ACHN (cell line): ENCODE measurements at places on chromosomes 3 and 15.

- no peak for DNase-seq
Observed at GRCh38 chr3:114329823-114330222, 36.0 kb downstream of the TIGIT start.

GRCh38 chr3:71989165-71989564, 204.2 kb upstream of the PROK2 start:
- DNase-seq, result peak; percentile 3

DNA sequence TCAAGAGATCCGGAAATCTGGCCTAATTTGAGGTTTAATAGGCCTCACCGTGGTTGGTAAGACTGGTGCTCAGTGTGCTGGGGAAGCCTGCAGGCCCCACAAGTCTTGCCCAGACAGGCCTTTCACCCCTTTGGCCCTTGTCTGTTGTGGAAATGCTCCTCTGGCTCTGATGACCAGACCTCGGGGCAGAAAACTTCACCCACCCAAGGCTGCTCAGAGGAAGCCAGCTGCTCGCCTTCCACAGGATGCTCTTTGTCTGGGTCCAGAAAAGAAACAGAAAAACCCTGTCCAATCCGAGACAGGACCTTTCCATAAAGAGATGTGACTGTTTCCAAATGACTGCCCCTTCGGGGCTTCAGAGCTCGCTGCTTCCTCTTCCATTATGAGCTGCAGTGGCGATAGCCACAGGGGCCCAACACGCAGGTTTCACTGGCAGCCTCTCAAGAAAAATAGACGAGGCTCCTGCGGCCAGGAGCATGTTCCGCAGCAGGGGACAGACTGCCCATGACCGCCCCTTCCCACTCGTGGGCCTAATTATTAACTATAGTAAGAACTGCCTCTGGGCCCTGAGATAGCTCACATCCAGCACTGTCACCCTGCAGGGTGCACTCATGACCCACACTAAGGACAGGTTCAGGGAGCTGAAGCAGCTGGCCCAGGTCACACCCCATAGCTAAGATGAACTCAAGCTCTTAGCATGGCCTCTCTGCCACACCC, 6.8 kb upstream of the SNX22 start:
- no peak for DNase-seq

DNA sequence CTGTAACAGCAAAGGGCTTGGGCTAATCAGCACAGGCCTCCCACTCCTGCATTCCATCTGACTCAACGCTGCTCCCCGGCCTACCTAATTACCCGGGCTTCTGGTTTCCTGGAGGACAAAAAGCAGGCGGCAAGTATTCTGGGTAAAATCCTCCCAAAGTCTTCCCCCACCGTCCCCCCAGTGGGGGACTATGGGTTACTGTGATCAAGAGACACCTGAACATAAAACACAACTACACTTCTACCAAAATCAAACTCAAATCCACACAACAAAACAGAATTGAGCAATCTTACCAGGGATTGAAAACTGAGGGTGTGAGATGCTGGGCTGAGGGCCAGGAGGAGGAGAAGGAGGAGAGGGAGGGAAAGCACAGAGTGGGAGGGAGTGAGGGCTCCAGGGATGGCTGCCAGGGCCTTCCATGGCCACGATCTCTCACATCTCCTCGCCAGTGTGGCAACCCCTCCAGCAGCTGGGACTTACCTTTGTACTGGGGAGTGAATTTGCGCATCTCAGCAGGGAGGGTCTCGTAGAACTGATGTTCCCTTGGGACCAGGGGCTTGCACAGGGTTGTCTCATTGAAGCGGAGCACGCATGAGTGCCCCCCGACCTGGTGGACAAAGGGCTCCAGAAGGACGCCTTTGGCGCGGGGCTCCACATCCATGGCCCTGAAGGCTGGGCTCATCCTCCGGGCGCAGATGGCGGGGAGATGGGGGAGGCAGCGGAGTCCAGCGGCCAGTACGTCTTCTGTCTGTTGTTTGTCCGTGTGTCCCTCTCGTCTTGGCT, 9.1 kb upstream of the NCKIPSD start:
- DNase-seq, result peak; percentile 74

- no peak for DNase-seq
Observed at GRCh38 chr3:28399206-28399605, 50.6 kb upstream of the AZI2 start.

- DNase-seq, result no peak
Observed at GRCh38 chr3:170701696-170702678, 116.1 kb upstream of the SLC7A14 start.

- no peak for DNase-seq
Observed at GRCh38 chr3:38646630-38647029, 2.9 kb downstream of the SCN5A start.

GRCh38 chr3:128823631-128824030, 55.8 kb upstream of the ACAD9 start:
- no peak for DNase-seq

DNA sequence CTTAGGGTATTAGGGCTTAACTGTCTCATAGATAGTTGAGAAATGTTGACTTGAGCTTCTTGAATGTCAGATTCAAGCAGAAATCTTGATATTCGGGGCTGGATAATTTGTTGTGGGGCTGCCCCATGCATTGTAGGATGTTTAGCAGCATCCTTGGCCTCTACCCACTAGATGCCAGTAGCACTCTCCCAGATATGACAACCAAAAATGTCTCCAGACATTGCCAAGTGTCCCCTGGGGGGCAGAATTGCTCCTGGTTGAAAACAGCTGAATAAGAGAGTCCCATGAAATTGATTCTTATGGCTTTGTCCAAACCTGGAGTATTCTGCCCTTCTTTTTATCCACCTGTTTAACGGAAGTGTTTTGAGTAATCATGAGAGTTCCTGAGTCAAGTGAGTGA, 15.9 kb upstream of the LCMT2 start:
- no peak for DNase-seq

DNA sequence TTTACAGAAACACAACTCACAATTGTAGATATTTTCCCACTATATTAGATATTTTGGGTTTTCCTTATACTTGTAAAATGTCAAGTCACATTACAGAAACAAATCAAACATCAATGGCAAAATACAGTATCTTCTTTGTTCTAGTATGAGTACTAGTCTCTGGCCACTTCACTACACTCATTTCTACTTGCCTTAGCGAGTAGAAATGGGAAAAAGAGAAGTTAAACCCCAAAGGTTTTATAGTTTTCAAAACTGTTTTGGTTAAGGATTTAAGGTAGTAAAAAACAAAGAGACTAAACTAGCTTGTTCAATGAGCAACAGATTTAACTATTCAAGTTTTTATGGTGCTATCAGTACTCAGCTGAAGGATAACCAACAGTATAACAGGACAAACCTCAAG, 81.7 kb downstream of the BTD start:
- DNase-seq, result no peak

DNA sequence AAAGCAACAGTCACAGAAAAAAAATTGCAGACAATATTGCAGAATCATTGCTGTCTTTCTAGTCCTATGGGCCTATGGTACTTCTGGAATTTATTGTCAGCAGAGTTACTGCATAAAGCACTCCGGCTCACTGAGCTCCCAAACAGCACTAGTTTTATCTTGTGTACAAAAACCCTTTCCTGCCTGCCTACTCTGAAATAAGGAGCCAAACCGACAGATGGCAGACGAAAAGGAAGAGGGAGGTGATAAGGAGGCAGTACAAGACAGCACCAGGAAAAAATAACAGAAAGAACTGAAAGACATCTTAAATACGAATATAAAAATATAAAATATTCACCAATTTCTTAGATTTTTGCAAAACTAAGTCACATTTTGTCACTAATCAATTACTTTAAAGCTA, 15.6 kb downstream of the HERC1 start:
- DNase-seq, result no peak

DNA sequence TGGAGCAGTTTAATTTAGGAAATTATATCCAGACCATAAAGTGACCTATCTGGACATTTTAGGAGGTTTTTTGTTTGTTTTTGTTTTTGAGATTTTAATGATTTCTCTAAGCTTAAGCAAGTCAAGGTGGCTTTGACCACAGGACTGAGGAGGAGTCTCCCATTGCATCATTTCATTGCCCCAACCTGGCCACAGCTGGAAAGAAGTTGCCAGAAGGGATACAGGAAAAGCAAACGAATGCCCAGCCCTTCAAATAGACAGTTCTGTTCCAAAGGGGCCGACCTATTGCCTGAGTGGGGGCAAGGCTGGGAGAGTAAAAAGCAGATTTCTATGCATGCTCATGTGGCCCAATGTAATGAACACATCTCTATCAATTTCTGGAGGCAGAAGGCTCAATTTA, 12.0 kb upstream of the ONECUT1 start:
- DNase-seq, result no peak

GRCh38 chr15:67107014-67107812, 41.8 kb downstream of the SMAD3 start:
- peak; percentile 97 for DNase-seq

DNA sequence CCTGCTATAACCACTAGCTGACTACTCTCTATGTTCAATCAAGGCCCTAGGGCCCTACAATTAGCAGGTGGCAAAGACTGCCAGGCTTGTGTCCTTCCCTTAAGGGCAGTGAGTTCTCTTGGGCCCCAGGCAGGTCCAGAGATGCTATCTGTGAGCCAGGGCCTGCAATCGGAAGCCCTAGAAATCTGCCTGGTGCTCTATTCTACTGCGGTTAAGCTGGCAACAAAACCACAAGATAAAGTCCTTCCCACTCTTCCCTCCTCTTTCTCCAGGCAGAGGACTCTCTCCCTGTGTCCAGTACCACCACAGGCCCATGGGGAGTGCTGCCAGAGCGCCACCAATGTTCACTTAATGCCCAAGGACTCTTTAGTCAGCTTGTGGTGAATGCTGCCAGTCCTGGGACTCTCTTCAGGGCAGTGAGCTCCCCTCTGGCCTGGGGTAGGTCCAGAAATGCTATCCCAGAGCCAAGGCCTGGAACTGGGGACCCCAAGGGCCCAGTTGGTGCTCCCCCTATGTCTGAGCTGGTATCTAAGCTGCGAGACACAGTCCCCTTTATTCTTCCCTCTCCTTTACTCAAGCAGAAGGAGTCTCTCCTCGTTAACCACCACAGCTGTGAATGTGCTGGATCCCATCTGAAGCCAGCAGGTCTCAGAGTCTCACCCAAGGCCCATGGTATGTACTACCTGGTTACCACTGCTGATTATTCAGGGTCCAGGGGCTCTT, 34.7 kb downstream of the XXYLT1 start:
- DNase-seq, result no peak
